ENCODE measurements at places on chromosomes 13 and 19.

DNA sequence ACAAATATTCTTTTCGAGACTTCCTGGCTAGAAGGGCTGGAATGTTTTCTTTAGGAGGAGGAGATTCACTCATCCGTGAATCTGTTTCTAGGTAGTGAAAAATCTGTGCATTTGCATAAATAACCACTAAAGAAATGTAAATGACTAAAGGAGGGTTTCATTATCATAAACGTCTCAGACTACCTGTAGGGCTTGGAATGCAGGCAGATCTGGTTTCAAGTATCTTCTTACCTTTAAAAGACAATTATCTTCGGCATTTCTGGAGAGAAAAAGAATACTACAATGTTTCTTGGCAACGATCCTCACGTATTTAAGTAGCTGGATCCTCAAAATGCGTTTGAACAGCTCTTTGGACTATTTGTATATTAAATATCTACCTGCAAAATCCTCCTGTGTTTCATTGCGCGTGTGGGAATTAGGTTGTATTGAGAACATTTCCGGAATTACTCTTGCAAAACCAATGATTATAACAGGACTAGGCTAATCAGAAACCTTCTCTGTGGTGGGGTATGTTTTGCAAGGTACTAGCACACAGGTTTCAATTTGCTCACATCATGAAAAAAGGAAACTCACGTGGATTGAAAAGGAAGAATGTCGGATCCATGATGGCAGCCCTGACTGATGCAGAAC is 291.1 kb upstream of the ARGLU1 start:
- no peak for DNase-seq

DNA sequence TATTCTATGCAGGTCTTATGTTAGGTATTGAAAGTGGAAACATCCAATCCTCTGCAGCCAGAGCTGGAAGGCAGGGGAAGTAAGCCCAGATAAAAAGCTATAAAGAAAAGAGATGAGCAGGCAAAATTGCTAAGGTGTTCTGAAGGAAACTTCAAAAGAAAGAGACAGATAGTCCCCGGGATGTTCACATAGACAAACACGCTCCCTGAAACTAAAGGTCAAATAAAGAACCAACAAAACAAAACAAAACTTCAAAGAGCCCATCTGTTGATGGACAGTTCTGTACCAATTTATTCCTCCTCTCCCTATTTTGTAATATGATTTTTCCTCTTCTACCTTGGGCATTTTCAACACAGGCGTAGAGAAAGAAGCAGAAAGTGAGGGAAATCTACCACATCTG is 11.3 kb upstream of the NDFIP2 start:
- DNase-seq: no peak

DNA sequence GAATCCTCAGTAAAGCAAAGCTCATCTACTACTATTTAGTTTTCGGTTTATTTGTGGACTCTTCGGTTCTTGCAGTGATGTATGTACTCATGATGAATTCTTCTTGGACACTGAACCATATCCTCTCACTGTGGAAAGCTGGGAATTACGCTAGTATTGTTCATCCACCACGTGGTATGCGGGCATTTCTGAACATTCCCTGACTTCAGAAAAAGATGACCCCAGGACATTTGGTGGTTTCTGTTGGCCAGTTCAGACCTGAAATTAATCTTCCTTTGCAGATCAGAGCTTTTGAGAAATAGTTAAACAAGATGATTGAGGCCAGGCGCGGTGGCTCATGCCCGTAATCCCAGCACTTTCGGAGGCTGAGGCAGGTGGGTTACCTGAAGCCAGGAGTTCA is 25.3 kb upstream of the FBN3 start:
- no peak for DNase-seq

DNA sequence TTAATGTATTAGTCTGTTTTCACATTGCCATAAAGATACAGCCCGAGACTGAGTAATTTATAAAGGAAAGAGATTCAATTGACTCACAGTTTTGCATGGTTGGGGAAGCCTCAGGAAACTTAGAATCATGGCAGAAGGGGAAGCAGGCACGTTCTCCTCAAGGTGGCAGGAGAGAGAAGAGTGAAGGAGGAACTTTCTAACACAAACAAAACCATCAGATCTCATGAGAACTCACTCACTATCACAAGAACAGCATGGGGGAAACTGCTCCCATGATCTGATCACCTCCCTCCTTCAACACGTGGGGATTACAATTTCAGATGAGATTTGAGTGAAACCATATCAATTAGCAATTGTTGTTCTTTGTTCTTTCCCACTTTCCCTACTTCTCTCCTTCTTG is 689.0 kb upstream of the SLITRK1 start:
- DNase-seq: no peak

DNA sequence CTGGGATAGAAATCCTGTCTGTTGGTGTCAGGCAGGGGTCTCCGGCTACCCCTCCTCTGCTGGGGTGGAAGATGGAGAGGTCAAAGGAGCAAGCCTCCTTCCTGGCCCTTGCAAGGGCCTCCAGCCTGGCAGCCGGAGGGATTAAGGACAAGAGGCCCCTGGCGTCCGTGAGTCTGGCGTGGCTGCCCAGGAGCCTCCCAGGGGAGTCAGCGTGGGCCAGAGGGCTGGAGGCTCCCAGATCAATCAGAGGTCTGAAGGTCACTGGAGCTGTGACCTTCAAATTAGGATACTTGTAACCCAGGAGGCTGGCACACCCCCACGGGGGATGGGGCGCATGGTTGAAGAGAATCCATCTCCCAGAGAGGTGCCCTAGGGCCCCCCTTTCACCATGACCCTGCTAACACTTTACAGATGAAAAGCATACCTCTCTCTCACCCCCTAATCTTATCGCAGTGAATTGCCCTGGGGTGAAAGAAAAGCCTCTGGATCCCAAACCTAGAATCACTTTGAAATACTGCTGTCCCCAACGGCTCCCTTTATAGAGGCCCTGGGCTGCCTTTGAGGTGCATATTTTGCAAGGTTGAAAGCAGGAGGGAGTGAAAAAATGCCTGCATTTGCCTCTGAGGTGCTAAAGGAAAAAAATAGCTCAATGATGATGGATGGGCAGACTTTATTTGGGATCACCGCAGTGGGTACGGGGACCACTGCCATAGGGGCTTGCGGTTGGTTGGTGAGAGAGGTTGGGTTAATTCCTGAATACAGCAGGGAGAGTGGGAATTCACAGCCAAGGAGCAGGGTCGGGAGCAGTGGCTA is 44.9 kb upstream of the PEG3 start:
- DNase-seq: no peak

GRCh38 chr13:76643596-76643995 is 242.6 kb downstream of the KCTD12 start:
- no peak for DNase-seq

DNA sequence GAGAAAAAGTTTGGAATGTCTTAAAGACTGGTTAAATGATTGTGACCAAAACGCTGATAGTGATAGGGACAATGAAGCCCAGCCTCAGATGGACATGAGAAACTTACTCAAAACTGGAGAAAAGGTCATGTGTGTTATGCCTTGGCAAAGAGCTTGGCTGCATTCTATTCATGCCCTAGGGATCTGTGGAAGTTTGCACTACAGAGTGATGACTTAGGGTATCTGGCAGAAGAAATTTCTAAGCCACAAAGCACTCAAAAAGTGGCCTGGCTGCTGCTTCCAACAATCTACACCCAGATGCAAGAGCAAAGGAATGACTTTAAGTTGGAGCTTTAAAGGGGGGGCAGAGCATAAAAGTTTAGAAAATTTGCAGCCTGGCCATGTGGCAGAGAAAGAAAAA is 521.3 kb downstream of the UQCRFS1 start:
- DNase-seq: no peak

DNA sequence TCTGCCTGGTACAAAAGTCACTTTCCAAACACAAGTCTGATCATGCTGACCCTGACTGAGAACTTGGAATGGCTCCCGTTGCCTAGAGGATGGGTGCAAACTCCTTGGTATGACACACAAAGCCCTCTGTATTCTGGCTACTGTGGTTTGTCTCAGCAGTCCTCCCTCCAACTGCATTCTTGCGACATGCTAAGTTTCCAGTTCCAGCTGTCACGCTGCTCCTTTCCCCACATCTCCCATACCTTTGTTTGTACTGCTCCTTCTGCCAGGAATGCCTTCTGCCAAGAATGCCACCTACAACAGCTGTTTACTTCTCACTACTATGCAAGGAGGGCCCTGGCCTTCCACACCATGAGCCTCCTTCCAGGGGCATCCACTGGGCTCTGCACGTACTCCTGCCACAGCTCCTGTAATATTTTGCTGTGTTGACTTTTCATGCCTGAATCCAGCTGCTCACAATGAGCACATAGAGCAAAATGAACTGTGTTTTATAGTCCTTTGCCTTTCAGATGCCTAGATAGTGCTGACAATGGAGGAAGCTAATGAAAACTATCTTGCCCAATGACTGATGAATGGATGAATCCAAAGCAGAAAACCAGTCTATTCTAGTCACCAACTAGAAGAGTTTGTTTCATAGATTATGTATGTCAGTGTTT is 543.7 kb downstream of the EFNB2 start:
- no peak for DNase-seq

- peak; percentile 37 for DNase-seq
Measured at GRCh38 chr19:46616631-46617322, 8.1 kb downstream of the PTGIR start.

- DNase-seq: no peak
Measured at GRCh38 chr19:48918801-48919247, 14.7 kb upstream of the DHDH start.

DNA sequence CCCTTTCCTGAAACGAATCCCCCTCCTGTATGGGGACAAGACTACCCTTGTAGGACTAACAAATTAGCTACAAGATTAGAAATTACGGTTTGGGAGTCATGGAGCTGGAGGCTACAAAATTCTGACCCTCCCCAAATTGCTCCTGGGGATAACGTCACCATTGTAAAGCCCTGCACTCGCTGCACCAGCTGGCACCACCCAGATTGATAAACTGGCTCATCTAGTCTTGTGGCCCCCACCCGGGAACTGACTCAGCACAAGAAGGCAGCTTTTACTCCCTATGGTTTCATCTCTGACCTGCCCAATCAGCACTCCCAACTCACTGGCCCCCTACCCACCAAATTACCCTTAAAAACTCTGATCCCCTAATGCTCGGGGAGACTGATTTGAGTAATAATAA is 150.6 kb upstream of the TSC22D1 start:
- no peak for DNase-seq

DNA sequence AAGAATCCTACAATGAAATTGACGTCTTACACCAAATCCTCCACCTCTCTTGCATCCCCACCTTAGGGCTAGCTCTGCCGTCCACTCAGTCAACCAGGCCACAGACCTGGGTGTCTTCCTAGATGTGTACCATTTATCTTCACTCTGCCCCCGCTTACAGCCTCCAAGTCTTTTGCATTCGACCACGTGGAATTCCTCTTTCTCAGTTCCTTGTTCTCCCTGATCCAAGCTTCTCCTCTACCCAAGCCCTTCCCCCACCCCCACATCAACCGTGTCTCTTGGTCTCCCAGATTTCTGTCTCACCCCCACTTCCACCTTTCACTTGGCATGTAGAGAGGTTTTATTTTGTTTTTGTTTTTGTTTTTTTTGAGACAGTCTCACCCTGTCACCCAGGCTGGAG is 1.2 kb upstream of the DMWD start:
- DNase-seq: no peak

DNA sequence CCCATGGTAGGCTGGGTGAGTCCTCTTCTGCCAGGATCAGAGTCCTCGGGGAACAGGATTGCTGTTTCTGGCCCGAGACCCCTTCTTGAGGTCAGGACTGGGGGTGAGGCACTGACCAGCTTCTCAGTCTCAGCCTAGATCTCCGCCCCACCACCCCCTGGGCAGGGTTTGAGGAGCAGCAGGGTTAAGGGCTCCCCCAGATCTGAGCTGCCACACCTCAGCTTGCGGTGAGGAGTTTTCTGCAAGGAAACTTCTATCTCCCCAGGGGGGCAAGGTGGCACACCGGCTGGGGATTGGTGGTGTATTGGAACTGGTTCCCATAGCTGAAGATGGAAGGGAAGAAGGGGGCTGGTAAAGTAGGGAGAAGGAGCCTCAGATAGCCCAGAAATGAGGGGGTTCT is 19.5 kb downstream of the CHST8 start:
- DNase-seq: no peak

GRCh38 chr13:50282016-50282415 is 266.8 kb downstream of the KCNRG start:
- no peak for DNase-seq

GRCh38 chr19:39206122-39206521 is 2.1 kb upstream of the SYCN start:
- no peak for DNase-seq

DNA sequence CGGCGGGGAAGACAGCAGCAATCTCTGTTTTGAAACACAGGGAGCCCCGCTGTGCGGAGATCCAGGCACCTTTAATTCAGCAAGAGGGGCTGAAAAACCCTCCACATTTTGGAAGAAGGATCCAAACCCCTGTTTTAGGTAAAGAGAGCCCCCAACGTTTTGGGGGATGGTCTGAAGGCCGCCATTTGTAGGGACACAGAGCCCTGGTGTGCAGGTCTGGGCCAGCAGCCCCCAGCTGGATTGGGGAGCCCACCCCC is 3.5 kb upstream of the HOOK2 start:
- no peak for DNase-seq

DNA sequence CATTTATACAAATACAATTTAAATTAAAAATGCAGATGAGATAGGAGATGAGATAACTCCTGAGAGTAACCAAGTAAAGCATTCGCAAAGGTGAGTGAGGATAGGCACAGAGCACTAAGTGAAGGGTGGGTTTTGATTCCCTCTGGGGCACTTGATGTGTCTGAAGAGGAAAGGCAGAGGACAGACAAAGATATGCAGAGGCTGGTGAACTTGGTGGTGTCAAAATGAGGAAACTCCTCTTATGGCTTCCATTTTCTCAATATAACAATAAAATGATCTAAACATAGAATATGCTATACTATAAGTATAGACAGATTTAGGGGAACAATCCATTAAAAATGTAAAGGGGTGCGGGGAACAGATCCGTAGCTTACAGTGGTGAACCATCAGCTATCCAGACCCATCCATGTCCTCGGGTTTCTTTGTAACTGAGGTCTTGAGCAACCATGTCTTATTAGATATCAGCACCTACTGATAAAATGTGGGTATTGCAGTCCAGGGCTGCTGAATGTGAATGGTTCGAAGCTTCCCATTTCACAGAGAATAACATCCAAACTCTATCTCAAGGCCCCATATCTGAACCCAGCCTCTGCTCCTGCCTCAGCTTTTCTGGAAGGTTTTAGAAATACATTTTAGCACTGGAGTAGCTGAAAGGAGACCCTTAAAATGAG is 73.9 kb upstream of the SLC10A2 start:
- no peak for DNase-seq

- DNase-seq: no peak
Measured at GRCh38 chr13:76687467-76687866, 198.7 kb downstream of the KCTD12 start.

- DNase-seq: no peak
Measured at GRCh38 chr13:66965181-66965580, 265.0 kb downstream of the PCDH9 start.

- peak; percentile 75 for DNase-seq
Measured at GRCh38 chr19:36973021-36973843, 57.1 kb downstream of the ZNF568 start.
